ENCODE measurements at places on chromosomes 6 and 20.

GRCh38 chr6:89977808-89978748 lies 83.8 kb downstream of the GJA10 start:
- DNase-seq, result no peak

GRCh38 chr6:168513766-168514165 lies 72.8 kb downstream of the SMOC2 start:
- no peak for DNase-seq

- DNase-seq, result no peak
These were observed 340 bp upstream of the VARS2 start for GRCh38 chr6:30913721-30914075.

DNA sequence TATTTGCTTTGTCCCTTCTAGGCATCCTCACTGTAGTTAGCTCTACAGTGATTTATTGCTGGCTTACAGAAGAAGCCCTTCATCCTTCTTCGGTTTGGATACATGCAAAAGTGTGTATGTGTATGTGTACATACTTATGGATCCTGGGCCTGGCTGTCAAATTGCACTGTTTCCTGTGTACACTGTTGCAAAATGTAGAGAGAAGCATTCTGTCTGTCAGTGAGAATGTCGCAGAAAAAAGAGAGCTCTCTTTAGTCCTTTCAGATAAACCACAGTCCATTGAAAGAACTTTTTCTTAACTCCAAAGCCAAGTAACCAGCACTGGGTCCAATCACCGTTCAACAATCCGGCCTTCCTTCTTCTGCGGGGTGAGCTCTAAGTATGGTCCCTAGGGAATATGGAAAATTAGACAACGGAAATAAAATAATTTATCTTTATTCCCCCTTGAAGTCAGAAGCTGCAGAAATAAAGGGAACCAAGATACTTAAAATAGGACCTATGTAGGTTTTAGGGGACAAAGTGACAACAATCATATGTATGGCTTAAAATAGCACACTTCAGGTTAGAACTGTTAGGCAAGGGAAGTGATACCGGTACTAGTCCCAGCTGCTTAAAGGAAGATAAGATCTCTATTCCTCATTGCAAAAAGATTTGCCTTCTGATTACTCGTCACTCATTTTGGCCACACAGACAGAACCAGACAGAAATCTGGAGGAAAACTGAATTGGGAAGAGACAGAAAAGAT lies 107.0 kb downstream of the CD83 start:
- DNase-seq, result no peak

- peak; percentile 29 for DNase-seq
These were observed 1.3 kb downstream of the HMGA1 start for GRCh38 chr6:34237722-34238584.

GRCh38 chr6:113458368-113459010 lies 398.7 kb upstream of the MARCKS start:
- DNase-seq, result no peak

GRCh38 chr6:27242589-27243265 lies 4.8 kb upstream of the PRSS16 start:
- no peak for DNase-seq

GRCh38 chr20:699811-700338 lies 24.3 kb upstream of the SCRT2 start:
- DNase-seq, result no peak

GRCh38 chr6:26044140-26045064 lies 42.8 kb upstream of the HFE start:
- no peak for DNase-seq

GRCh38 chr6:63352544-63353285 lies 32.9 kb upstream of the LGSN start:
- DNase-seq, result no peak

DNA sequence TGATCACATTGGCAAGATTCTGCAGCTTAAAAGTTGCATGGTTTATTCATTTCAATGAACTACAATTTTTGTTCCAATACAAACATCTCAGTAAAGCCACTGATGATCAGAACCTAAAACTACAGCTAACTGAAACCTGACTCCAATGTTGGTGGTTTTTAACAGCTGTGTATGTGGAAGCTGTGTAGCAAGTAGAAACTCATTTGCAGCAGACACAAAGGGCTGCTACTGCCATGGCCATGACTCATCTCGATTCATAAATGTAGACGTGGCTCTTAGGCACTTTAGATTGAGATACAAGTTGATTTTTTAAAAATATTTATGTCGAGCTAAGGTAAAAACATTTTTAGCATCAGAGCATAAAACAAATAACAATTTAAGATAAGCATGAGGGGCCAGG lies 19.5 kb upstream of the MAP3K4 start:
- no peak for DNase-seq

- no peak for DNase-seq
These were observed 9.7 kb downstream of the PTCHD4 start for GRCh38 chr6:48101290-48101689.

DNA sequence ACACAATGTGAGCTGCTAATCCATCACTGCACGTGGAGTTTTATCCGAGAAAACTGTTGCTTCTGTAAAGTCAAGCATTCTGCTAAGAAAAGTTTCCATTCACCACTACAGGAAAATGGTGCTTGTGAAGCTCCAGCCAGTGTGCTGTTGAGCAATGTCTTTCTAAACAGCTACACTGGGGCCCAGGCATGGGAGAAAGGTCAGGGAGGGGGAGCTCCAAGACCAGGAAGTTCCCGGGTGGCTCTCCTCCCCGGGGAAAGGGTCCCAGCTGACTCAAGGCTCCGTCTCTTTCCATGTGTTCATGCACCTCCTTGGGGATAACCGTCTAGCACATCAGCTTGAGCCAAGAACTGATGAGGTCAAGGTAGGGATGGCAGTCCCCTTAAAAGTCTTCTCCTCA lies 20.5 kb downstream of the RPP40 start:
- DNase-seq, result no peak

GRCh38 chr6:47787620-47788497 lies 6.0 kb downstream of the OPN5 start:
- DNase-seq, result peak; percentile 10

DNA sequence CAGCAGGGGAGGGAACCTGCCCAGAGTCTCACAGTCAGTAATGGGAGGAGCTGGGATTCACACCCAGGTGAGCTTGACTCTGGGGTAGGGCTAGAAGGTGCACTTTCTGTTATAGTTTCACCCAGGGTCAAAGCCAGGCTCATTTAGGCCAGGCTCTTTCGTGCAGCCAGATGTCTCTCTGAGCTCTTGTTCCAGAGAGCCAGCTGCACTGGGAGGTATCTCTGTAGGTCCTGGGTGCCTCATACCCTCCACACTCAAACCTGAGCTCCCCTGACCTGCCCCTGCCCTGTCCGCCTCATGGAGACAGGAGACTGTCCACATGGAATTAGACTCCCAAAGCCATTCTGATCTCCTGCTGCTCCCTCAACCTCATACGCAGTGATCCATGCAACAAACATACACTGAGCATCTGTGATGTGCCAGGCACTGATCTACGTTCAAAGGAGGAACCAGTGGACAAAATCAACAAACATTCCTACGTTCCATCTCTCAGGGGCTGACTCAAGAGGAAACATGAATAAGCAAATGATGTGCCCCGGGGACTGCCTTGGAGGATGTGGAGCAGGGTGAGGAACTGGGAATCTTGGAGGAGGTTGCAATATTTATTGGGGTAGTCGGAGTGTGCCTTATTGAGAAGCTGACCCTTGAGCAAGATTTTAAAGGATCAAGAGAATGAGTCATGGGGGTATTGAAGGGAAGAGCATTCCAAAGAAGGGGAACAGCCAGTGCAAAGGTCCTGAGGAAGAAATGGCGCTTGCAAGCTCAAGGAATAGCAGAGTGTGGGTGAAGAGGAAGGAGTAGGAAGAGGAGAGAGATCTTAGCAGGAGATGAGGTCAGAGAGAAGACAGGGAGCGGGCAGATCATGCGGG lies 71.3 kb upstream of the TOX2 start:
- no peak for DNase-seq

DNA sequence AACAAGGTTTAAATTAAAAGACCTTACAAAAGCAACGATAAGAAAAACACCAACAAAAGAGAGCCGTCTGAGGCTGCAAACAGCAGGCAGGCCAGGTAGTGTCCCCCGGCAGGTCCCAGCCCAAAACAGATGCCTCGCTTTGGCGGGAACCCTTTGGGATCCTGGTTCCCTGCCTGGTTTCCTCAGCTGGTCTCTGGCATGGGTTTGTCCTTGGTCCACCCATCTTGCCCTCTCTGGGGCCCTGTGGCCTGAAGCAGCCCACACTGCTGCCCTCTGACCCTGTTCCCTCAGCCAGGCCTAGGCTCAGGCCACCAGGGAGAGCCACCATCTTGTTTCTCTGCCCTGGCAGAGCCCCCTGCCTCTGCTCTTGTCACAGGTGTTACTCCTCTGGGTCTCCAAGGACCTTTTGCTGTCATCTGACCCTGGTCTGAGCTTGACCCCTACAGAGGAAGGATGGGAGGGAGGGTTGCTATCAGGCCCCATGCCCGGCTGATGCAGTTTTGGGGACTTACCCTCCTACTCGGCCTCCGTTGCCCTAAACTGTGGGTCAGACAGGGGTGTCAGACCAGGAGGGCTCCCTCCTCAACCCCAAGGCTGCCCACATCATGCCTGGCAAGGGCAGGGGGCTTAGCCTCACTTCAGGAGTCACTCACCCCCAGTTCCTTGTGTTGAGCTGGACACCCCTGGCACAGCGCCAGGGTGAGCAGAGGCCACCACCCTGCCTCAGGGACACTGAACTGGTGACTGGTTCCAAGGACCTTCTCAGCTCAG lies 30.6 kb upstream of the GRM4 start:
- no peak for DNase-seq

DNA sequence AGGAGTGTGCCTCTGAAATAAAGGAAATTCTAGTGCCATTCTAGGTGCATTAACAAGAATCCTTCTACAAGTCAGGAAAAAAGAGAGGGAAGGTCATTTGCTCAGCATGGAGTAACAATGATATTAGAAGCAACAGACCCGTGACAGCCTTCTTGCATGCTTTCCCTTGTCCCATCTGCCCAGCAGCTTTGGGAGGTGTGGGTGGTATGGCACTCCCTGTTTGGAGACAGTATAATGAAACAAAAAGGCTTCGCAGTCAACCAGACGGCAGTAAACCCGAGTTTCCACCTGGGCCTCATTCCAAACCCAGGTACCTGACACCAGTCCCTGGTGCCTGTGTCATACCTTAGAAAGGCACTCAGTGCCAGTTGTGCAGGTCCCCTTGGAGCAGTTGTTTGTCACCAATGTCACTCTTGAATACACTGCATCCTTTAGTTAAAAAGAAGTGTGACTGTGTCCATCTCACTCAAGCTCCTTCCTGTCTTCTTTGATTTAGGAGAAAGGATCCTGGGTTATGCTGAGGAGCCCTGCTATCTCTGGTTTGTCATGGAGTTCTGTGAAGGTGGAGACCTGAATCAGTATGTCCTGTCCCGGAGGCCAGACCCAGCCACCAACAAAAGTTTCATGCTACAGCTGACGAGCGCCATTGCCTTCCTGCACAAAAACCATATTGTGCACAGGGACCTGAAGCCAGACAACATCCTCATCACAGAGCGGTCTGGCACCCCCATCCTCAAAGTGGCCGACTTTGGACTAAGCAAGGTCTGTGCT lies 14.7 kb downstream of the STK35 start:
- DNase-seq, result no peak

DNA sequence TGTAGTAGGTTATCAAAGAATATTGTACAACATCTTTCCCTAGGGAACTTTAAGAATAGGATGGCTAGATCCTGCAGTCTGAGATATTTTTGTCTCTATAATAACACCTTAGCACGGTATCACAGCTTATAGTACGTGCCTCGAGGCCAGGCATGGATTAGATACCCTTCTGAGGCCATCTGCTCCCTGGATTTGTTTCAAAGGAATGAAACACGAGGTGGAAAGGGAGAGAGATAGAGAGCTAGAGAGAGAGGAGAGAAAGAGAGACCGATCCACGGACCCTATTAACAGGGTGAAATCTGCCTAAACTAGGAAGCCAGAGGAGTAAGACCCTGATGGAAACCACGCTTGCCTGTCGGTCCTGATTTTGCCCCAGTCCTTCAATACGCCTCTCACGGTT lies 92.5 kb downstream of the CD83 start:
- DNase-seq, result no peak

DNA sequence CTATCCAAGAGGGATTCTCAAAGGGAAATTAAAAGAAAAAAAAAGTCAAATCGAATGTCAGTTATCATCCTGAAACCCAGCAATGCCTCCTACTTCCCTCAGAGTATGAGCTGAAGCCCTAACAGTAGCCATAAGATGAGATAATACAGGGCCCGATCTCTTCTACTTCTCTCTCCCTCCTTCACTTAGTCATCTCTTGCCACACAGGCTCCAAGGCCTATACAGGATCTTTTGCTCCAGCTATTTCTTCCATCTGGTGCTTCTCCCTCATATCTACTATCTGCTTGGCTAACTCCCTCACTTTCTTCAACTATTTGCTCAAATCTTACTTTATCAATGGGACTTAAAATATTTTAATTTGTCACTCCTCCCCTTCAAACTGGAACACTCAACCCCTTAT lies 215.3 kb downstream of the RNGTT start:
- DNase-seq, result no peak

GRCh38 chr20:36218380-36219064 lies 17.8 kb upstream of the AAR2 start:
- DNase-seq, result no peak

DNA sequence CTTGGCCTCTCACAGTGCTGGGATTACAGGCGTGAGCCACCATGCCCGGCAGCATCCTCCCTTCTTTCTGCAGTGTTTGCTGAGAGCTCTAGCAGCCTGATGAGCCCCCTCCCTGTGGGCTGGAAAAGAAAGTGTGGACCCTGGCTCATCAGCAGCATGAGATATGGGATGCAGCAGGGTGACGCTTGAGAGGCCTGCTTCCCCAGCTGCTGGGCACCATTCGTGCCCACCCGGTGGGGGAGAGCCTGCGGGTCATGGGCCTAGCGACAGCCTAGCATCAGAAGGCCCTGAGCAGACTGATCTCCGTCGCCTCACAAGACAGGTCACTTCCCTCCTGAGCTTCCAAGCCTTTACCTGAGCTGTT lies 16.0 kb upstream of the CCDC167 start:
- peak; percentile 54 for DNase-seq

GRCh38 chr6:15330174-15330944 lies 84.5 kb downstream of the JARID2 start:
- DNase-seq, result no peak

DNA sequence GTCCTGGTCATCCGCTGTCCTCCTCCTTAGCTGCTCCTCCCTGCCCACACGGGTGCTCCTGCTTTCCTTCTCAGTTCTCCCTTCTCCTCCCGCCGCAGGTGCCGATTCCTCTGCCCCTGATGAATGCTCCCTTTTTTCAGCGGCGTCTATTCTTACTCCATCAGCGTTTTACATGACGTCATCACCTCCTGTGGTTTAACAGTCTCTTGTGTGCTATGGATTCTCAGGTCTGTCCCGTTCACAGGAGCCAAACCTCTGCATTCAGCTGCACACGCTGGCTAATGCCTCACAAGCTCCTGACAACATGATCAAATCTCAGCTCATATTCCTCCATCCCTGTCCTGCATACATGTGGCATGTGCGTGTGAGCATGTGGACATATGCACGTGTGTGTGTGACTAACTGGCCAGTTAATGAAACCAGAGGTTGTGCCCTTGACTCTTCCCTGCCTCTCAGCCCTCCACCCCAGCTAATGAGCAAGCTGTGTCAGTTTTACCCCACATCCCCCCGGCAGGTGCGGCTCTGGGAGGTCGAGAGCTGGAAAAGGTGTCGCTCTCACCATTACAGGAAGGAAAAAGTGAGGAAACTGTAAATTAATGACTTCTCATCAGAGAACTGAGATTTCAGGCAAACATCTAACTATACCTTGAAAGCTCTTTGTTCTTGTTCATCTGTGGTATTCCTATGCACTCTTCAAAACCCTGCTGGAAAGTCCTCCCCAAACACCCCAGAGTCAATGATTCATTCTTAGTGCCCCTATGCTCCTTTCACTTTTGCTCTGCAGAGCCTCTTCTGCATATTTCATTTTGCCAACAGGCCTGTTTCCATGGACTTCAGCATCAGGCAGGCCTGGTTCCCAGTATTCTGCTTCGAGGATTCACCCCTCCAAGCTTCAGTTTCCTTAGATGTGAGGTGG lies 163.1 kb downstream of the TTLL2 start:
- DNase-seq, result no peak

All from NCI-H1092 (cell line).